GM23338 (cell line): ENCODE measurements at places on chromosomes 4 and X. TPM values are rescaled to one million over a fixed set of nuclear protein-coding genes. Genes with fewer than 3 reads are reported as not detected.

FATE1 gene
- polyA plus RNA-seq = not detected in 2 replicates

DNA sequence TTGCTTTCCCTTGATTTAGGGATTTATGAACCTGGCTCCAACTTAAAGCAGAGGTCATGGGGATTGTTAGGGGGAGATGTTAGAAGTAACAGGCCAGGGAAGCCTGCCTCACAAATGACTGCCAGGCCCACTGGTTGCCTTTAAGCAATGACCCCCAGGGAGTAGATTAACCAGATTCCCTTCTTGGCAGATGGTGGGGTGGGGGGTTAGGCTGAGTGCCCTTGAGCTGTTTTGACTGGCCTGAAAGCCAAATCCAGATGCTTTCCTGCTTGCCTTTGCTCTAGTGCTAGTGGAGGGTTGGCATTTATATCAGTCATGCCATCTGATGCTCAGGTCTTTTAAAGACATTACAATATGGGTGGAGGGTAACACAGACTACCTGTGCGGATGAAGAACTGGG, 128.1 kb downstream of the TMEM164 start:
- DNase-seq = no peak

NSD2 gene
- polyA plus RNA-seq = 33.5 and 35.7 TPM in 2 replicates

PNCK gene
- polyA plus RNA-seq = 3.0 and 3.5 TPM in 2 replicates
